Stromal cell of bone marrow (primary cell): ENCODE measurements at places on chromosomes 3 and 15.
A peak's percentile ranks its signal among the peaks of the same experiment; 100 is the strongest.

GRCh38 chr3:72492240-72492639, 356.0 kb downstream of the SHQ1 start:
- peak; percentile 97 for DNase-seq

- peak; percentile 13 for DNase-seq
Measured at GRCh38 chr3:39254806-39255449, 24.9 kb downstream of the CX3CR1 start.

GRCh38 chr3:153246806-153247205, 84.8 kb downstream of the RAP2B start:
- peak; percentile 87 for DNase-seq

GRCh38 chr15:39511916-39512260, 69.0 kb upstream of the THBS1 start:
- no peak for DNase-seq

- DNase-seq = no peak
Measured at GRCh38 chr3:168888781-168889180, 774.7 kb downstream of the MECOM start.

- DNase-seq = peak; percentile 2
Measured at GRCh38 chr3:76582632-76583378, 457.1 kb upstream of the ROBO2 start.

DNA sequence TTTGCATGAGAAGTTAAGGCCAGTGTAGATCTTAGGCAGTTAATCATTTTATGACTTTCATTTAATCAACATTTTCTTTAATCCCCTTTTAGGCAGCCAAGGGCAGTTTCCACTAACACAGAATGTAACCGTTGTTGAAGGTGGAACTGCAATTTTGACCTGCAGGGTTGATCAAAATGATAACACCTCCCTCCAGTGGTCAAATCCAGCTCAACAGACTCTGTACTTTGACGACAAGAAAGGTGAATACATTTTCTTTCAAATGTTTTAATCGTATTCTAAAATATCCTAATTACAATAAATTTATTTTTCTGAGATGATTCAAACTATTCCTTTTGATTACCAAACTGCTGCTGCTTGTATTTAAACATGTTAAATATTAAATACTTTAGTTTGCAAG, 843.2 kb downstream of the CADM2 start:
- no peak for DNase-seq

DNA sequence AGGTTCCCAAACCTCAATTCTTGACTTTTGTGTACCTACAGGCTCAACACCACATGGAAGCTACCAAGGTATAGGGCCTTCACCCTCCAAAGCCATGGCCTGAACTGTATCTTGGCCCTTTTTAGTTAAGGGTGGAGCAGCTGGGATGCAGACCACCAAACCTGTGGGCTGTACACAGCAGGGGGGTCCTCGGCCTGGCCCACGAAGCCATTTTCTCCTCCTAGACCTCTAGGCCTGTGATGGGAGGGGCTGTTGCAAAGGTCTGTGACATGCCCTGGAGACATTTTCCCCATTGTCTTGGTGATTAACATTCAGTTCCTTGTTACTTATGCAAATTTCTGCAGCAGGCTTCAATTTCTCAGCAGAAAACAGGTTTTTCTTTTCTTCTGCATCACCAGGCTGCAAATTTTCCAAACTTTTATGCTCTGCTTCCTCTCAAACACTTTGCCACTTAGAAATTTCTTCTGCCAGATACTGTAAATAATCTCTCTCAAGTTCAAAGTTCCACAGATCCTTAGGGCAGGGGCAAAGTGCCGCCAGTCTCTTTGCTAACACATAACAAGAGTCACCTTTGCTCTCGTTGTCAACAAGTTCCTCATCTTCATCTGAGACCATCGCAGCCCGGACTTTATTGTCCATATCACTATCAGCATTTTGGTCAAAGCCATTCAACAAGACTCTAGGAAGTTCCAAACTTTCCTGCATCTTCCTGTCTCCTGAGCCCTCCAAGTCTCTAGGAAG, 90.9 kb upstream of the PLXND1 start:
- DNase-seq = no peak

DNA sequence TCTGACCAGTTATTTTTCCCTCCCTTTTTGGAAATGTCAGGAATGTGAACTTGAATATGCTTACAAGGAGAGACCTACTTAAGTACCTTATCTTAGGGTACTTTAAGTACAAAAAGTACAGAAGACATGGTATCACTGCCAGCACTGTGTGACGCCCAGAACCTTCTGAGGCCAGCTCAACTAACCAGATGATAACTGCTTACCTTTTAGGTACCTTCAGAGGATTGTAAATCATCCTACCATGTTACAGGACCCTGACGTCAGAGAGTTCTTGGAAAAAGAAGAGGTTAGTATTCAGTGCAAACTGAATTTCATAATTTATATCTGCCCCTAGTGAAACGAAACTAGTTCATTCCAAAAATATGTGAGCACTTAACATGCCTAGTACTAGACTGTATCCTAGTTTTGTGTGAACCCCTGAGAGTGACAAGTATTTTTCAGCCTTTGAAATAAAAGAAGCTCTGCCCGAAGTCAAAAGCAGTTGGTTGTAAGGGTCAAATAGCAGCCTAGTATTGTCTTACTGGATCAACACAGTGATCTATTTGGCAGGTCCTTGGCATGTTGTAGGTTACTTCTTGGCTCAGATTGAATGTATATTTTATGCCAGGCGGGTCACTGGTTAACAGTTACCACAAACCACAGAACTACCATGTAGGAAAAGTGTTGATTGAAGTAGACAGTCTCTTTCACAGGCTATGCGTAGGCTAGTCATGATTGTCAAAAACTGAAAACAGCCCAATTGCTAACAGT, 23.8 kb upstream of the SNX22 start:
- no peak for DNase-seq

DNA sequence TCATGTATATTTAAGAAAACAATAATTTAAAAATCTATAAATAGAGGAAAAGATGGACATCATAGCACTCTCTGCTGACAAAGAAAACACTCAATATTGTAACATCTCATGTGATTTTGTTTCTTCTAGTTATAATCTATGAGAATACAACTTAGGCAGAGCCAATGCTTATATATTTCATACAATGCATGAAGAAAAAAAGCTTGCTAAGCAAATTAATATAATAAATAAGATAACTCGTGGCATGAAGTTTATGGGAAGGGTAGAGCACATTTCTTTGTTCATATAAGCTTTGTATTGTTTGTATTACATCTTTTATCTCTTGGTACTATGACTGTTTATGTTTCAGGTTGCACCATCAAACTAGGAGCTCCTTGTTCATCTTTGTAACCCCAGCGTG, 7.6 kb upstream of the ANXA2 start:
- DNase-seq = no peak

GRCh38 chr3:98734306-98734705, 28.8 kb upstream of the ST3GAL6 start:
- DNase-seq = no peak

- DNase-seq = no peak
Measured at GRCh38 chr15:43126356-43126755, 7.0 kb upstream of the TMEM62 start.

DNA sequence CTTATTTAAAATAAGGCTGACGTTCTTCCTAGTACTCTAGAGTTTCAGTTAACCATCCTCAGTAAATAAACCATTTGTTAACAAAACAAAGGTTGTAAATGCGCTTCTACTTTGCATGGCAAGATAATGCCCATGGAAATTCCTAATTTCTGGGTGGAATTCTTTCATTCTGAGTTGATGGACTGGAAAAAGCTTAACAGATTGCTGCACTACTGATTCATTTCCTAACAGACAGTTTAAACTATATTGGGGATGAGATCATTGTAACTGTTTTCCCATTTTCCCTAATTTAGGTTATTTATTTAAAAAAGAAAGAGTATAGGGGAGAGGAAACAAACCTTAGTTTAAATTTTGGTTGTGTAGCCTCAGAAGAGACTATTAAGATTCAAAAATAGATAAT, 342.2 kb downstream of the NLGN1 start:
- DNase-seq = no peak

GRCh38 chr3:57627976-57628375, 30.8 kb upstream of the ARF4 start:
- no peak for DNase-seq

- no peak for DNase-seq
Measured at GRCh38 chr15:36004891-36005490, 459.0 kb upstream of the DPH6 start.

GRCh38 chr3:1506090-1506489, 413.3 kb downstream of the CNTN6 start:
- no peak for DNase-seq

DNA sequence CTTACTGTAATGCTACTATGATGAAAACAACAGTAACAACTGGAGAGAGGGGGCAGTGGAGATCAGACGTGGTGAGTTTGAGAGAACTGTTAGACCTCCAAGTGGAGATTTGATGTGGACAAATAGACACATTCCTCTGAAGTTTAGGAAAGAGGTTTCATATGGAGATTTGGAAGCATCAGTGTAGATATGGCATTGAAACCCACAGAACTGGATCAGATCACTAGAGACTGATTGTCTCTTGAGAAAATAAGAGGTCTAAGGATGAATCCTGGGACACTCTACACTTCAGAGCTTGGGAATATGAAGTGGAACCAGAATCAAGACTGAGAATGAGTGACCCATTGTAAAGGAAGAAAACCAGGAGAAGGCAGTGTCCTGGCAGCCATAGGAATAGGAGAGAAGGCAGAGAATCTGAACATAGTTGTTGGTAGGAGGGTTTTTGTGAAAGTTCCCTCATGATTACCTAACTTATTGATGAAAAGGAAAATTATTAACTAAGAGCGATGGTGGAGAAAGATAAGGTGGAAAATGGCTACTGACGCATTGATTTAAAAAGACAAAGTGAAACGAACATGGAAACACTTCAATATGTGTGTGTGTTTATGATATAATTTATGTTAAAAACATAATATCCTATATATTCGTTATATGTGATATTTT, 29.7 kb upstream of the PYDC2 start:
- DNase-seq = no peak

GRCh38 chr3:29168081-29168480, 112.8 kb upstream of the RBMS3 start:
- no peak for DNase-seq

GRCh38 chr3:146505516-146505915, 36.2 kb upstream of the PLSCR2 start:
- no peak for DNase-seq

DNA sequence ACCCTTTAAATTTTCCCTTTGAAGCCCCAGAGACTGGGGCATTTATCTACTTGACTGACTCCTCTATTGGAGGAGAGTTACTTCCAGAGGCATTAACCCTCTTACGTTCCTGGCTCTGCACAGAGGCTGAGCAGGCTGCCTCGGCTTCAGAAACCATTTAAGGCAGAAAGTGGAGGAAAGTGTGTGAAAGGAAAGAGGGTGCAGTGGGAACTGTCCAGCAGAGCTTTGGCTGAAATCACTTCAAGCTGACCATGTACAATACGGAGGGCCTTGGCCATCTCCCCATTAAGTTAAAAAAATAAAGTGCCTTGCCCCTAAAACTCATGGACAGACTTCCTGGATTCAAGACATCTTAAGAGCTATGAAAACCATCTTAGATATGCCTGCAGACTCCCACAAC, 238.7 kb downstream of the SV2B start:
- peak; percentile 13 for DNase-seq

GRCh38 chr15:77557564-77557963, 75.1 kb downstream of the LINGO1 start:
- no peak for DNase-seq

GRCh38 chr3:87398168-87398801, 121.9 kb upstream of the POU1F1 start:
- DNase-seq = no peak

DNA sequence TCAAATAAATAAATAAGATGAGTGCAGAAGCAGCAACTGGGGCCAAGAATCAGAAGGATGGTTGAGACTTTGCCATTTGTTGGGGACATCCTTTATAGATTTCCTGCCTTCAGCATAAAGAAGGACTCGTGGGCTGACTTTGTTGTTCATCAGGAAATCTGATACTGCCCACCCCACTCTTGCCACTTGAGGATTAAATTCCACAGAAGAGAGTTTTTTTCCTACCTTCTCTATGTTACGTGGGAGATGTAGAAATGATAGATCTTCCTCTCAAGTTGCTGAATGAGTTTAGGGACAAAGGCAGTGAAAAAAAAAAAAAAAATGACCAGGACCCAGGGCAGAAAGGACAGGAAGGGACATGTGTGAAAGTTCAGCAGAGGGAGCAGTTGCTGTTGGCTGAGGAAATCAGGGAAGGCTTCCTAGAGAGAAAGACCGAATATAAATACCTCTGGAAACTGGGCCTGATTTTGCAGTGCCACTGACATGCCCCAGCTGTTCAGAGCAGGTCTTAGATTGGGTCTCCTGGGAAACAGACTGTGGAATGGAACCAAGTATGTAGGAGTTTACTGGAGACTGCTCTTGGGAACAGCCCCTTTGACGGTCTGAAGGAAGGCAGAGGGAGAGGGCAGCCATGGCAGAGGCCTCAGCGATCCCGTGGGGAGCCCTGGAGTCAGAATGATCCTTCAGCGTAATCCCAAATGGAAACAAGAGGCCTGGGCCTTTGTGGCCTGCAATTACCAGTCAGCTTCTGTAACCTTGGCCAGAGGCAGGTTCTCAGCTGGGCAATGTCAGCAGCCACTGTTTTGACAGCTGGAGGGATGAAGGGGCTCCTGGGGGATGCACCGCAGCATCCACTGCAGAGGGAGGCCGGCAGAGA, 50.9 kb downstream of the C3orf20 start:
- no peak for DNase-seq

DNA sequence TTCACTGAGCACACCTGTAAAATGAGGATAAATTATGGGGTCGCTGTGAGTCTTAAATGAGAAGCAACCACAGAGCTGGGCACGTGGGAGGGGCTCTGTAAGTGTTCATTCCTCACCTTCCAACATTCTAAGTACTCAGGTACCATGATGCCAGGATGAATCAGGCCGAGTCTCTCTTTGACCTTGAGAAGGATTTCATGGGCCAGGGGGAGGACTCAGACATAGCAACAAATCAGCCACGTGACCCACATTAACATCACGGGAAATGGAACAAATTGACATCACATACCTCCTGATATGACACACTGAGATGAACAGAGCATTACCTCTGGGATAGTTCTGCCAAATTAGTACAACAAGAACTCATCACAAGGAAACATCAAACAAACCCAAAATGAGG, 35.2 kb upstream of the USP3 start:
- DNase-seq = no peak

GRCh38 chr3:24582431-24583403, 88.1 kb upstream of the THRB start:
- DNase-seq = no peak

- no peak for DNase-seq
Measured at GRCh38 chr15:44035781-44036699, 159.0 kb downstream of the FRMD5 start.
